ENCODE measurements at places on chromosomes 3 and 15.

- DNase-seq, result no peak
These were observed 61.4 kb downstream of the GOLIM4 start for GRCh38 chr3:168034152-168034928.

GRCh38 chr3:72288955-72289691 lies 504.2 kb upstream of the PROK2 start:
- DNase-seq, result no peak

DNA sequence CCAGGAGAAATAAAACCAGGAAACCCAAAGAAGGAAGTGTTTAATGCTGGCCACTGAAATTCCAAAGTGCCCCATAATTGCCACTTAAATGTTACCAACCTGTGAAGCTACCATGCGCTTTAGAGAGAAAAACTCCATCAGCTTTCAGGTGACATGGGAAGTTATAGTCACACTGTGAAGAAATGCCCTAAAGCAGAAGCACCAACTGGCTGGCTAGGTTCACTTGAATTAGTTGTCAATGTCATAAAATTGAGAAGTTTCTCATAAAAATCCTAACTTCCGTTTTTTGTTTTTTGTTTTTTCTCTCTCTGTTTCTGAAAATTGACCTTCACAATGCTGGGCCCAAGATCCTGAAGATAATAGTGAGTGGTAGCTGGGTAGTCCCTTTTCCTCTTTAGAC lies 167.9 kb upstream of the CTNNB1 start:
- DNase-seq, result no peak

- no peak for DNase-seq
These were observed 26.1 kb upstream of the MANF start for GRCh38 chr3:51358981-51359380.

- DNase-seq, result no peak
These were observed 3.6 kb downstream of the PTPN23 start for GRCh38 chr3:47384425-47384824.

Measured in stimulated activated naive CD4-positive, alpha-beta T cell treated with Interleukin-2 at 50 U/mL for 16 hours (primary cell).